AG09319 (cell line): ENCODE measurements at places on chromosomes 13 and 19.

DNA sequence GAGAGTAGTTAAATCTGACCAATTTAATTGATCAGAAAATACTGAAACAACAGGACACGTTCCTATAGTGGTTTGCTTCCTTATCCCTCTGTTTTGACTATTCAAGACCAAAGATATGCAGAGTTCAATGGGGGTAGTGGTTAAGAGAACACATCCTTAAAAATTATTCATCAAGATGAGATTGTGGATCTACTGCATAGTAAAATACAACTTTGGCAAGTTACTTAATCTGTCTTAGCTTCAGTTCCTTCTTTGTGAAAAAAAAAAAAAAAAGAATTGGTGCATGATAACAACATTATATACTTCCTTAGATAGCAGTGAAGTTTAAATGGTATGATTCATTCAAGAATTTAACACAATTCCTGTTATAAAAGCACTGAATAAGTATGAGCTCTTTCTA, 552.1 kb downstream of the DCT start:
- DNase-seq: no peak

DNA sequence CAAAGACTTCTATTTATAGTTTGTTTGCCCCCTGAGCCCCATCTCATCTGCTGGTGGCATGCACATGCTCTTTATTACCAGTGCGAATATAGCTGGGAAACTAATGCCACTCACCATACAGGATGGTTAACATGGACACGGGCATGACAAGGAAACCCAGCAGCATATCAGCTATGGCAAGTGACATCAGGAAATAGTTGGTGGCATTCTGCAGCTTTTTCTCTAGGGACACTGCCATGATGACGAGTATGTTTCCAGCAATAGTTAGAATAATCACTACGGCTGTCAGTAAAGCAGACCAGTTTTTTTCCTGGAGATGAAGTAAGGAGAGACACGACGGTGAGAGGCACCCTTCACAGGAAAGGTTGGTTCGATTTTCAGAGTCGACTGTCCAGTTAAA, 1.5 kb downstream of the HTR2A start:
- no peak for DNase-seq

GRCh38 chr19:33814181-33815165, 17.8 kb downstream of the KCTD15 start:
- no peak for DNase-seq

DNA sequence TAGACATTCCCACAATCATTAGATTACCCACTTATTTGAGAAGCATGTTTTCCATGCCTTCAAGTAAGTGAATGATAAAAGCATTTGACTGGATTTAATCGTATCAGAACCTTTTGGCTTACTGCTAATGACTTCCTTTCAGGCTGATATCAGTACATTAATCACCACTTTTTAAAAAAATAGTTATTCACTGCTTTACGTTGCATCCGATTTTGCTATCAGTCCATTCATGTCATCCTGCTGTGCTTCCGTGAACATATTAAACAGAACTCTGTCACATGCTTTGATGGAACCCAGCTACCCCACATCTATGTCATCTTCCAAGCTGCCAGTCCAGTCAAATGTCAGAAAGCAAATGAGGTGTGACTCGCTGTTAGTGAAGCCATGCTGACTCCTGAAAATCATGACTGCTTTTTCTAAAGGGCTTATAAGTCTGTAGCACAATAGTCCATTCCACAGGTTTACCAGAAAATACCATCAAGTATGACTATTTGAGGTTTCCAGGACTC, 440.9 kb downstream of the IRS2 start:
- DNase-seq: no peak

- DNase-seq: no peak
Observed at GRCh38 chr13:43274881-43275280, 251.5 kb downstream of the DNAJC15 start.

DNA sequence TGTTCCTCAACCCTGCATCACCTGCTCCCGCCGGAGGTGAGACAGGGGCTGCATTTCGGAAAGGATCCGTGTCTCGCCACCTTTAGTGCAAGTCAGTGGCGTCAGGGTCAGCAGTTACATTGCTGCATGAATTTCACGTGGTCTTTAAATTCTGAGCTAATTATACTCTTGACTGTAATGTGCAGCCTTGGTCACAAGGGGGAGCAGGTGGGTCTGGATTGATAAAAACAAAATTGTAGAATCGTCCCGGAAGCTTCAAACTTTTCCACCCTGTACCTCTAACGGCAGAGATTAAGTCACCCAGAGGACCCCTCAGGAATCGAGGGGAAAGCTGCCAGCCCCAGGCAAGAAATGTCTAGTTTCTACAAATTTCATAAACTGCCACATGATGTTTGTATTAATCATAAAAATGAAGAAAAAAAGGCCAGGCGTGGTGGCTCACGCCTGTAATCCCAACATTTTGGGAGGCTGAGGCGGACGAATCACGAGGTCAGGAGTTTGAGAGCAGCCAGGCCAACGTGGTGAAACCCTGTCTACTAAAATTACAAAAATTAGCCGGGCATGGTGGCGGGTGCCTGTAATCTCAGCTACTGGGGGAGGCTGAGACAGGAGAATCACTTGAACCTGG, 20.2 kb downstream of the BBC3 start:
- DNase-seq: peak; percentile 62

DNA sequence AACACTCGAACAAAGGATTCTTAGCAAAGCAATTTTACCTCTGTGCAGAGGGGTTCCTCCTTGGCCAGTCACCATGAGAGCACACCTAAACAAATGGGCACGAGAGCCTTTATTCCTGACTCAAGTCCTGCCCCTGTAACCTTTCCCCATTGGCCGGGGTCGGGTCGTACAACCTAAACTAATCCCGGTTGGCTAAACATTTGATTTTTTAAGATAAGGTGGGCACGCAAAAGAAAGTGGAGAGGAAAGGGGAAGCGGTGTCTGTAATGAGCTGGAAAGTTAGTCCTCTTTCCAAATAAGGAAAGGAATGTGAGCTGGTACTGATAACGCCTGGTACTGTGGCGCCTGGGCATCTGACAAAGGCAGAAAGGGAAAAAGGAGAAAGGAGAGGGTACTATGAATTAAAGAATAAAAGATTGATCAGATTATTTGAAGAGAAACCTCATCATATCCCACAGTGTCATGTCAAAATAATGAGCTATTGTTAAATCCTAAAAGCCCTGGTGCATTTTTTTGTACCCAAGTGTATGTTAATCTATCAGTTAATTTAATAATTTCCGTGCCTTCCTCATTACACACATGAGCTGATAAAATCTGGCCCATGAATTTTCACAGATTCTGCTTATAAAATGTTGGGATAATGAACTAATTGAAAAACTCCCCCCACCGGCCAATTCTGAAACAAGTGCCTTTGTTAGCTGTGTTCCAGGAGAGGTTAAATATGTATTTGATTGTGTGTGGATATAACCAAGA, 335.7 kb downstream of the RFC3 start:
- no peak for DNase-seq

- DNase-seq: no peak
Observed at GRCh38 chr19:18020212-18021085, 12.5 kb downstream of the ARRDC2 start.

- no peak for DNase-seq
Observed at GRCh38 chr13:84641491-84641890, 759.2 kb upstream of the SLITRK1 start.

DNA sequence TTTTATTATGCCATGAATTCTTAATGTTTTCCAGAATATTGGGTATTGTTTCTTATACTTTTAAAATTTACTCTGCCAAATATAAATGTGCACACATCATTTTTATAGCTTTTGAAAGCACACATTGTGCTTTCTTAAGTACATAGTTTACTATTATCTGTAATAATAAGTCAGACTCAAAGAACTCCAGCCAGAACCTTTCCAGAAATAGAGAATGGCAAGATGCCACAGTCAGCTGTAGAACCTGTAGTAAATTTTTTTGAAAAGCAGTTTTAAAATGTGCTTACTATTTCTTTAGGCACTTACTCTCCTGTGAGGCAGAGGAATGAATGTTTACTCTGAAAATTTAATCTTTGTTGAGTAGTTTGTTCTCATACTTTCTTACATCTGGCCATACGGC, 1287.1 kb downstream of the PCDH9 start:
- DNase-seq: no peak

- DNase-seq: no peak
Observed at GRCh38 chr13:51823359-51823758, 19.4 kb upstream of the DHRS12 start.

DNA sequence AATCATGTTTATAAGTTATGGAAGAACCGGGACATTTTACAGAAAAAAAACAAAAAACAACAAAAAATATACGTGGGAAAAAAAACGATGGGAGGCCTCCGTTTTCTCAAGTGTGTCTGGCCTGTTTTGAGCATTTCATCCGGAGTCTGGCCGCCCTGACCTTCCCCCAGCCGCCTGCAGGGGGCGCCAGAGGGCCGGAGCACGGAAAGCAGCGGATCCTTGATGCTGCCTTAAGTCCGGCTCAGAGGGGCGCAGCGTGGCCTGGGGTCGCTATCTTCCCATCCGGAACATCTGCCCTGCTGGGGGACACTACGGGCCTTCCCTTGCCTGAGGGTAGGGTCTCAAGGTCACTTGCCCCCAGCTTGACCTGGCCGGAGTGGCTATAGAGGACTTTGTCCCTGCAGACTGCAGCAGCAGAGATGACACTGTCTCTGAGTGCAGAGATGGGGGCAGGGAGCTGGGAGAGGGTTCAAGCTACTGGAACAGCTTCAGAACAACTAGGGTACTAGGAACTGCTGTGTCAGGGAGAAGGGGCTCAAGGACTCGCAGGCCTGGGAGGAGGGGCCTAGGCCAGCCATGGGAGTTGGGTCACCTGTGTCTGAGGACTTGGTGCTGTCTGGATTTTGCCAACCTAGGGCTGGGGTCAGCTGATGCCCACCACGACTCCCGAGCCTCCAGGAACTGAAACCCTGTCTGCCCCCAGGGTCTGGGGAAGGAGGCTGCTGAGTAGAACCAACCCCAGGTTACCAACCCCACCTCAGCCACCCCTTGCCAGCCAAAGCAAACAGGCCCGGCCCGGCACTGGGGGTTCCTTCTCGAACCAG, 1.8 kb upstream of the APOE start:
- no peak for DNase-seq
